ENCODE measurements at places on chromosomes 6 and 20.

DNA sequence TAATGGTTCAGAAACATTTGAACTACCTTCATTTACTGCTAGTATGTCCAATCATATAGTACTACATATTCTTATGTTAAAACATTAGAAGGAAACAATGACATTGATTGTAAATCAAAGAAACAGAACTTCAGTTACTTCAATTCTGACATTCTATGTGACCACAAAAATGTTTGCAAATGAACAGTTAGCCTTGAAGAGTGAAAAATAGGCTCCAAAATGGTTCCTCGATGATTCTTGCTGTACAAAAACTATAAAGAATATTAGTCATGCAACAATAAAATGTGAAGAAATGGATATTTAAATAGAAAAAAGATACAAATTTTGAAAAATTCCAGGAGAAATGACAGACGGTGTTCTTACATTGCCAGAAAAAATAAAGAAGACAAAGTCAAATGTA lies 686.9 kb downstream of the BCKDHB start:
- no peak for DNase-seq

GRCh38 chr6:3385660-3386151 lies 71.1 kb downstream of the SLC22A23 start:
- no peak for DNase-seq

DNA sequence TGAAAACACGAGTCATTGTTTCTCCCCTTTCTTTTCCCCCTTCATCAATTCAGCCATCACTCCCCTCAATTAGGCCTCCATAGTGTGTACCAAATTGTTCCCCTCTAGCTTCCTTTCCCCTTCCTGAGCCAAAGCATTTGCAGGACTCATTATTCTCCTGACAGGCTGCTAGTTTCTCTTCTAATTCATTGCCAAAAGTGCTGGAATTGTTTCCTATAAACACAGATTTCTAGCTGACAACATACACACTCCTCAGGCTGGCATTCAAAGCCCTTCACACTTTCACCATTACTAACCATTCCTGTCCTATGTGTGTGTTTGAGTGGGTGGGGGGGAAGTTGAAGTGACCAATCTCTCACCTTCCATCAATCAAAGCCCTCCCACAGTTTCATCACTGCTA lies 444.2 kb upstream of the OPRM1 start:
- no peak for DNase-seq

DNA sequence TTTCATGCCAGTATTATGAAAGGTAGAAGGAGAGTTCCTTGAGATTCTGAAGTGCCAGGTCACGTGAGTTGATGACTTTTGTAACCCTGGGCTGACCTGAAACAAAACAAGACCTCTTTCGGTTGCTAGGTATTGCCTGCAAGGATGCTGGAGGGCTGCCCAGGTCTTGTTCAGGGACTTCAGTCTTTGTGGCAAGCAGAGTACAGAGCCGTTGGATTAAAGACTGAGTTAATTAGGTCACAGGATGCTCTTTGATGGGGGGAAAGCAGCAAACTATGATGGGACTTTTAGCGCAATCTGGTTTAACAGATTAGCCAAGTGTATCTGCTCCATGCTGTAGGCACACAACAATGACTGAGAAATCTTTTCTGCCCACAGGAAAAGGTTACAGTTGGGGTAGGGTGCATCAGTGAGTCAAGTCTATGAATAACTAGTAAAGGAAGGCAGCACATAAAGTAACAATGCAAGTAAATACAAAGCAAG lies 12.8 kb upstream of the ELOVL5 start:
- DNase-seq = peak; percentile 25

- peak; percentile 66 for DNase-seq
Measured at GRCh38 chr6:53651764-53652401, 13.7 kb downstream of the KLHL31 start.

- DNase-seq = no peak
Measured at GRCh38 chr6:169999367-169999766, 247.9 kb downstream of the ERMARD start.

DNA sequence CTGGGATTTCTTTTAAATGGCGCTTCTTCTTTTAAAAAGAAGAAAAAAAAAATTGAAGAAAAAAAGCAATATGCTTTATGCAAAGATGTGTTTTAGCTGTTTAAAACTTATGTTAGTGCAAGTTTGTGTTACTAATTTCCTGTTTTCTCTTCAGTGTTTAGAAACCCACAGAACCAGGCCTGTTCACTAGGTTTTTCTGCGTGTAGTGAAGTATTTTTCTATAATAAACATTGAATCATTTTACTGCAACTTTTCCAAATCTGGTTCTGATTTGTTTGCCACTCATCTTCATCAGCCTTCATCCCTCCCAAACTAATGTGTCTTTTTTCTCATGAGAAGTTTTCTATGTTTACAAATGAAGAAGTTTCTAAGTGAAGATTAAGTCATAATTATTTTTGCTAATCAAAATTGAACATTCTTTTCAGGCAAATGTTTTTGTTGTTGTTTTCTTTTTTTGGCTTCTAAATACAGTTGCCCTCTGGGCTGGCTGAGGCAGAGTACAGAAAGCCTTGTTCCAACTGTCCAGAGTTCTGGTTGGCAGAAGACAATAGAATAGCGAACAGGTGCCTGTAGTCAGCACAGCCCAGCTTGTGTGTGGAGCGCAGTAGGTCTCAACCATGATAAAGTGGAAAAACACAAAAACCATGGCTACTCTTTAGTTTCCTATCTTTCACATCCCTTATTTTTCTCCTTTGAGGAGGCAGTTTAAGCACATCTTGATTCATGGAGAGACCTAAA lies 14.5 kb downstream of the ZNF76 start:
- no peak for DNase-seq

DNA sequence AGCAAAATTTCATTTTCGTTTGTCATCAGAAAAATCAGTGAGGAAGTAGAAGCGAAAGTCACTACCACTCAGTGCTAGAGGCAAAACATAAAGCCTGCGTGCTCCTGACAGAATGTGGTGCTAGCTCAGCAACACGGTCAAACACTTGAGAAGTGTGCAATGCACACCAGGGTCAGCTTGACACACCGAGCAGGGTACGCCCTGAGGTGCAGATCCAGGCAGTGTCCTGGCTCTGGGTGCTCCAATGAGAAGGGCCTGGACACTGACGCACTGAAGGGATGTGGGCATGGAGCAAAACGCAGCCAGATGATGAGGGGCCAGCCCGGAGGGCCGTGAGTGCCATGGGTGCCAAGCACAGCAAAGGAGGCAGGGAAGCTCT lies 5.9 kb downstream of the RNASET2 start:
- DNase-seq = no peak

DNA sequence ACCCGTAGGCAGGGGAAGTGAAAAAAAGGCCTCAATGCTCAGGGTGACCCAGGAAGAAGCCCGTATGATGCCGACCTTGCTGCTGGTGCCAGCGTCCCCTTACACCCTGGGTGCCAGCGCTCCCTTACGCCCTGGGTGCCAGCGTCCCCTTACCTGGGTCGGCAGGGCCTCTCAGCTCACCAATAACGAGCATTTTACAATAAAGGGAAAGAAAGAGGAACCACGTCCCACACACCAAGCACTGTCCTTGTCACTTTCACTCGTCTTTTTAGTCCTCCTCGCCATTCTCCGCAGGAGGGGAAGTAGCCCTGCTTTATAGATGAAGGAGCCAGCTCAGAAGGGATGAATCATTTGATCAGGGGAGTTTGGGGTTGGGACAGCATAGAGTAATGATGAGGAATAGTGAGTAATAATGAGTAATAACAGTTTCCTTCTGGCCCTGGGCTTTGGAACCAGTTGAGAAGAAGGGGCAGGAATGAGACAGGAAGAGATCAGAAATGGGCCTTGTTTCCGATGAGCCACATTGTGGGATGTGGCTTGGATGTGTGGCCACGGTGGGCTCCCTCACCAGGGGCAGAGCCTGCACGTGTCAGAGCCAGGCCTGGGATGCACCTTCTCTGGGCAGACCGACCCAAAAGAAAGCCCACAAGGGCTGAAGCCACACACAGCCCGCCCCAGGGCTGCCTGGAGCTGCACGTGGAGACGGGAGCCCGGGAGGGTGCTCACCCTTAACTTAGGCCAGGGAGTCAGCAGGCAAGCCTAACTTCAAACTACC lies 75.7 kb downstream of the SYNJ2 start:
- no peak for DNase-seq

- no peak for DNase-seq
Measured at GRCh38 chr6:157757430-157758403, 65.3 kb upstream of the SNX9 start.

DNA sequence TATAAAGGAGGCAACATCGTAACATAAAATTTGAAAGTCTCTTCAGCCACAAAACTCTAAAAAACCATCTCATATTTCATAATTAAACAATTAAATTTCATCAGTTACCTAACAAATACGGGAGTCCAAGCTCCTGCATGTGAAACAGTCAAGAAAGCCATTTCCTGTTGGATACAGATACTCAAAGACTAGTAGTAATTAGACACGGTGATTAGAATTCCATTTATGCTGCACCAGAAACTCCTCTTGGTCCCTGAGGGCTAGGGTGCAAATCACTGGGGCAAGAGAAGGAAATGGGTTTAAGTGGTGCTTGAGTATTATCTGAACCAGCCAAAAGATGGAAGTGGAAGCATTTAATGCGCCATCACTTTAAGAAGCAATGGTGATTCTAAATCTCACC lies 27.4 kb downstream of the TRAM2 start:
- no peak for DNase-seq

GRCh38 chr6:111973118-111973761 lies 80.7 kb upstream of the CCN6 start:
- DNase-seq = peak; percentile 33

- DNase-seq = no peak
Measured at GRCh38 chr20:62858058-62858830, 3.4 kb downstream of the TCFL5 start.

GRCh38 chr20:31835554-31835953 lies 9.8 kb downstream of the FOXS1 start:
- no peak for DNase-seq

- DNase-seq = no peak
Measured at GRCh38 chr20:50528804-50529351, 18.7 kb downstream of the PTPN1 start.

DNA sequence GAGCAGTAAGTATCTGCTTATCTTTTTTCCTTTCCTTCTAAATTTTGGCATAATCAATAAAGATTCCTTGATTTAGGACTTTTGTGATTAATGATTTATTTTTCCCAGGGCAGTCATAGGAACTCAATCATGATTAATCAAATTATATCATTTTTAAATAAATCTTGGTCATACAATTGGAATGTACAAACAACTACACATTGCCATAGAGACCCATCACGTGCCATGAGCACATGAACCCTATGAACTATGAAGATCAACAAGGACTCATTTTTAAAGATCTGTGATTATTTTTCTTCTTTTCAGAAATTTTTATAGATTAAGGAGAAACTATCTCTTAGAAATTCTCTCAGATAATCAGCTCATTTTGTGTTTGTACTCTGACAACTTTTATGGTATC lies 622.4 kb downstream of the BCKDHB start:
- no peak for DNase-seq

Data from stimulated activated CD8-positive, alpha-beta memory T cell treated with anti-CD3 and anti-CD28 coated beads, Interleukin-2, amount 100 ng/mL, for 1 hour (primary cell).